Activated T-cell treated with anti-CD3 and anti-CD28 coated beads for 48 hours (primary cell): ENCODE measurements at places on chromosomes 5 and 9.

DNA sequence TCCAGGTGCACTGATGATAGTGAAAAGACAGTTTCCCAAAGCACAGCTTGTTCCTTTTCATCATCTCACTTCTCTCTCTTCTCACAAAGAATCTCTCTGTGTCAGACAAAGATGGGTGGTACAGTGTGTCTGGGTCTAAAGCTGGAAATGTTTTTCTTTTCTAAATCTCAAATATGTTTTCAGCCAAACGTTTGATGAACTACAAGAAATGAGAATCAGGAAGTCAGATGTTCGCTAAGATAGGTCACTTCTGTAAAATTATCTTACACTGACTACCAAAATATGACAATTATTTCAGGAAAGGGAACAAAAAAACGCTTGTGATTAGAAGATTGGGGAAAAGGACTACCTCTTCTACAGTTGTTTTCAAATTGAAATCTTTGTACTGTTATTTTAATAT, 708.8 kb downstream of the PTPRD start:
- DNase-seq = no peak

DNA sequence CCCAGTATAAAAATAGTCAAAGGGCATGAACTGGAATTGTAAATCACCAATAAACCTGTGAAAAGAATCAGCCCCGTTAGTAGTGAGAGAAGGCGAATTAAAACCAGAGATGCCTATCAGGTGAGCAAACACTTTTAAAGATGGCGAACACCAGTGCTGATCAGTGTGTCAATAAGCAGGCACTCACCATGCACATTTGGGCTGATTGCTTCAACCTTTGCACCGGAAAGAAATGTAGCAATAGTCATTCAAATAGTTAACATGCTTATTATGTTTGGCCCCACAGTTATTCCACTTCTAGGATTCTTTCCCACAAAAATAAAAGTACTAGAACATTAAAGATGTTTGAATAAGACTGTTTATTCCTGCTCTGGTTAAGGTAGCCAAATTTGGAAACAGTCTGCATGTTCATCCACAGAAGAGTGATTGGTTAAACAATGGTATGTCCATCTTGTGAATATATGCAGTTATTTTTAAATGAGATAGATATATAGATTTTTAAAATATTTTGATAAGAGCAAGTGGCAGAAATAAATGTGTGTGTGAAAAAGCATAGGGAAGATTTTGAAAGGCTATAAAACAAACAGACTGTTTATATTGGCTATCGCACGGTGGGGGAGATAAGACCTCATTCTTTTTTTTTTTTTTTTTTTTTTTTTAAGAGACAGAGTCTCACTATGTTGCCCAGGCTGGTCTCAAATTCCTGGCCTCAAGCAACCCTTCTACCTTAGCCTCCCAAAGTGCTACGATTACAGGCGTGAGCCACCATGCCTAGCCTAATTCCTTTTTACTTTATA, 112.2 kb downstream of the PIP5K1B start:
- no peak for DNase-seq

GRCh38 chr9:133998915-133999595, 6.9 kb upstream of the VAV2 start:
- no peak for DNase-seq

DNA sequence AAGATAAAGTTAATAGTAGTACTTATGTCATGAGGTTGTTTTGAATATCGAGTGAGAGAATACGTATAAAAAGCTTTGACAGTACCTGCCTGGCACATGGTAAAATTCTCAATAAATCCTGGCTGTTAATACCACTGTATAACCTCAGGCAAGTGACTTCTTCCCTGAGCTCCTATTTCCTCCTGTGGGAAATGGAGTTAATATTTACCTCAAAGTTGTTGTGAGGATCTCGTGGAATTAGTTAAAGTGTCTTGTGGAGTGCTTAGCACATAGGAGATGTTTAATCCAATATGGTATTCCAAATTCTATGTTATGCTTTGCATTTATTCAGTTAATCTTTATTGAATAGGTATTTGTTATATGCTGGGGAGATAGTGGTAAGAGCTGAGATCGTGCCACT, 18.5 kb downstream of the FOCAD start:
- no peak for DNase-seq

DNA sequence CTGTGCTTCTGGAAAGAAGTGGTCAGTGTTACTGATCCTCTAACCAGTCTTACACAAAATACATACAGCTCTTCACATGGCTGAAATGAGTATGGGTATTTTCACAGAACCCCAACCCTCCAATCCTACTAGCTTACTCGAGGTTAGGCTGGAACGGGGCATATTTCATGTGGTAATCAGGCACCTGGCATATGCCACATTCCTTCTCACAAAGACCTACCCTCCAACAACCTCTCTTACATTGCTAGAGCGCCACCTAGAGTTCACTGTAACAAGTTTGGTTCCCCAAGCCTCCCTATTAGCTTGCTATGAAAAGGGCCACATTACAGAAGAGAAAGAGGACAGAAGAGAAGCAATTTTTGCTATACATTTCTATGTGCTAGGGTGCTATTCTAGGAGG, 597.3 kb downstream of the PRELID2 start:
- no peak for DNase-seq

- DNase-seq = no peak
These were observed 61.5 kb upstream of the SYNPO start for GRCh38 chr5:150578781-150579461.

DNA sequence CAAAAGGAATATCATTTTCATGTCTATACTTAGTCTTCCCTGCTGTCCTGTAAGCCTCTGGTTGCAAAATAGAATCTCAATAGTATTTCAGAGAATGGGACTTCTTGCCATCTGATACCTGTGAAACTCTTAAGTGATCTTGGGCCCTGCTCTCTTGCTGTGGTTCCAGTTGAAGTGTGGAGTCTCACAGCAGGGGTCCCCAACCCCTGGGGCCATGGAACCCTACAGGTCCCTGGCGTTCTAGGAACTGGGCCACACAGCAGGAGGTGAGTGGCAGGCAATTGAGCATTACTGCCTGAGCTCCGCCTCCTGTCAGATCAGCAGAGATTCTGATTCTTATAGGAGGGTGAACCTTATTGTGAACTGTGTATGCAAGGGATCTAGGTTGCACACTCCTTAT, 65.9 kb downstream of the ZSWIM6 start:
- DNase-seq = no peak

GRCh38 chr5:156356238-156356637, 29.3 kb downstream of the SGCD start:
- DNase-seq = no peak

- no peak for DNase-seq
These were observed 107.5 kb downstream of the SGCD start for GRCh38 chr5:156434471-156434870.

- DNase-seq = no peak
These were observed 32.1 kb downstream of the NIPBL start for GRCh38 chr5:36908544-36909260.

- no peak for DNase-seq
These were observed 421.3 kb downstream of the ACTL7B start for GRCh38 chr9:108434502-108434901.

DNA sequence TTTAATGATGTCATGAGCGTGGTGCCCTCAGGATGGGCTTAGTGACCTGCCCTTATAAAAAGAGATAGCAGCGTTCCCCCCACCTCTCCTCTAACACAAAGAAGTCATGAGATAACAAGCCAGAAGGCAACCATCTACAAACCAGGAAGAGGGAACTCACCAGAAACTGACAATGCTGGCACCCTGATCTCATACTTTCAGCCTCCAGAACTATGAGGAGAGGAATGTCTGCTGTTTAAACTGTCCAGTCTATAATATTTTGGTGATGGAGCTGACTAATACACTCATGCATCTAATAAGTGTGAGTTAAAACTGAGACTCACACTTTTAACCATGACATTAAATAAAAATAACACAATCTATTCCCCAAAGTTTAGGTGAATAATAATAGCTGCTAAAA, 156.1 kb upstream of the SPEF2 start:
- DNase-seq = no peak

DNA sequence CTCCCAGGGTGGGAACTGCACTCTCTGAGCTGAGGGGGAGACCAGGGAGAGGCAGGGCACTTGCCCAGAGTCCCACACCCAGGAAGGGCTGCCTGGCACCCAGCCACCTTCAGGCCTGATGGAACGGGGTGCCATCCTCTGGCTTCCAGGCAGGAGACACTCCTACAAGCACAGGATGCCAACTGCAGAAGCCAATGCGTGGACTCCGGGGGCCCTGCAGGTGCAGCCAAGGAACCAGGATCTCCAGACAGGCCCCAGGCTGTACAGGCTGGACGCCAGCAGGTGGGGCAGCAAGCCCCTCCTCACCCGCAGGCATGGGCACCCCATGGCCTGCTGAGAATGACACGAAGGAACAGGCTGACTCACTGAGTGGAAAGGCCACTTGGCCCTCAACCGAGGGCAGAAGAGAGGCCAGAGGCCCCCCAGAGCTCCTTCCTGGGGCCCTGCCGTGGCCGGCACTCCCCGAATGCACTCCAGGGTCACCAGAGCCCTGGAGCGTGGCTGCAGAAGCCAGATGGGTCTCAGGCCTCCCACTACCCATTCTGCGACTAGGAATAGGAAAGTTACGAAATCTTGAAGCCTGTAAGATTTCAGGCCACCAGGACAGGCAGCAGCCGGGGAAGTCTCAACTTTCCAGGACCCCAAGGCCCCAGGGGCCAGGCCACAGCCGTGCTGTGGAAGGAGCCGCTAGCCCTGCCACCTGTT, 15.7 kb downstream of the NACC2 start:
- no peak for DNase-seq

DNA sequence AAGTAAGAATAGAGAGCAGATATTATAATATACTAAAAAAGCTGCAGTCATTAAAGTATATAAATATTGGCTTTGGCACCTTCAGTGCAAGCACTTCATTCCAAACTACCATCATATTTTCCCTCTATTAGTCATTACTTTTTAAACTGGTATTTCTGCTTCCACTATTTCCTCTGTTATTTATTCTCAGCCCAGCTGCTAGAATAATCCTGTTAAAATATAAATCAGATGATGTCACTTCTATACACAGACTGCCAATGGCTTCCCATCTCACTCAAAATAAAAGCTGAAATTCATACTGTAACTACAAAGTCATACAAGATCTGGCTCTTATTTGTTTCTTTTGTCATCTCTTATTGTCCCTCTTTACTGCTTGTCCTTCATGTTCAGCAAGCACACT, 432.9 kb downstream of the TLE4 start:
- DNase-seq = no peak

DNA sequence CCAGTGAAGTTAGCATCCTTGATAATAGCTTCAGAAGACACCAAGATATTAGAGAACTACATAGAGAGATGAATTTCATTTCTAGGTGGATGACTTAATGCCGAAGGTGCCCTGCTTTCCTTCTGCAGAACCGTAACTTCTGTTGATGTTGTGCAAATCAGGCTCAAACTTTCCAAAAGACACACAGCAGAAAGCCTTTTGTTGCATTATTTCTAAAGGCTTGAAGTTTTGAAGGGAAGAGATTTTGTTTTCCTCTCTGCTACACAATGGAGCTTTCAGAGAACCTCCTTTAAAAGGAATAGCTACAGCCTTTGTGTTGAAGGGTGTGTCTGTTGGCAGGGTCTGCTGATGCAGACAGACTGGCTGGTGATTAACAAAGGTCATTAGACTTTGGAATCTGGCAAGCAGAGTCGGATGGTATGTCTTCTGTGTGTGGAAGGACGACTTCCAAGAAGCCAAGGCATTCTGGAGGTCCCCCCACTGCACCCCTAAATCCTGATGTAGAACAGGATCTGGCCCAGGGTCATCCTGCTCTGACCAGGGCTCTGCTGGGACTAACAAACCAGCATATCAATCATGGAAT, 57.8 kb downstream of the ZNF462 start:
- no peak for DNase-seq

- no peak for DNase-seq
These were observed 166.9 kb downstream of the SNCAIP start for GRCh38 chr5:122478741-122479442.
